Activated CD4-positive, alpha-beta T cell treated with anti-CD3 and anti-CD28 coated beads, Interleukin-2, amount 10 ng/mL, durations not matched to agents 7 days and 5 days (primary cell): ENCODE measurements at places on chromosomes 3 and 15. TPM values are rescaled to one million over a fixed set of nuclear protein-coding genes. Genes with fewer than 3 reads are reported as not detected.

DNA sequence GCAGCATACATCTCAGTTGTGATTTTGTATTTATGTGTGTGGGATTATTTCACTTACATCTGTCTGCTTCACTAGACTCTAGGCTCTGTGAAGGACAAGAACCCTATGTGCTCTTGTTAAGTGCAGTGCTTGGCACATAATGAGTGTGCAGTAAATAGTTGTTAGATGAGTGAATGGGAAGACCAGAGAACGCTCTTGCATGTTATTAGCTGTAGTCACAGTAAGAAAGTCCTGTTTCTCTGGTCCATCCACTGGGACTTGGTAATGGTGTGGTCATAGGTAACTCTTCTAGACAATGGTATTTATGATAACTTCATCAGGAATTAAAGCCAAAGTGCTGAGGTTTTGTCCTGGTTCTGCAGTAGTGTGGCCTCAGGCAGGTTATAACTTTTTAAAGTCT, 1.4 kb upstream of the AQP9 start:
- H3K4me1 ChIP-seq = no peaks in the 10 kb centered on the region
- no peaks in the 10 kb centered on the region for H3K36me3 ChIP-seq
- H3K27me3 ChIP-seq = peaks cover 17% of the 10 kb centered on the region
- no peak overlapping the region for H3K27ac ChIP-seq

DNA sequence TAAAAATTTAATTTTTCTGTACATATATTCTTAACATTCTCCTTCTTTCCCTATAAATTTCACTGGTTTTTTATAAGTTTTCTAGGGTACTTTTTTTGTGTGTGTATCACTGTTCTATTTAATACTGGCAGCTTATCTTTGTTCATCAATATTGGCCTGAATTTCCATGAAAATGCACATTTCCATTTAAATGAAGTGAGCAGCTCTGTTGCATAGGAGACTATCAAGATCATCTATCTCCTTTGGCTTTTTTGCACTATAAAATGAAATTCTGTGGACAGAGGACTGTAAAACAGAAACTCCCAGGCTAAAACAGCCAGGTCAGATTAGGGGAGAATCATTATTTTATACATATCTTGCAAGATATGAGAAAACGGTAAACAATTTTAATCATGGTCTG, 277.0 kb upstream of the ARL6 start:
- no peak overlapping the region for H3K27ac ChIP-seq
- no peak overlapping the region for H3K4me3 ChIP-seq
- no peaks in the 10 kb centered on the region for H3K4me1 ChIP-seq
- H3K36me3 ChIP-seq = no peaks in the 10 kb centered on the region
- H3K27me3 ChIP-seq = peaks cover 2% of the 10 kb centered on the region

DNA sequence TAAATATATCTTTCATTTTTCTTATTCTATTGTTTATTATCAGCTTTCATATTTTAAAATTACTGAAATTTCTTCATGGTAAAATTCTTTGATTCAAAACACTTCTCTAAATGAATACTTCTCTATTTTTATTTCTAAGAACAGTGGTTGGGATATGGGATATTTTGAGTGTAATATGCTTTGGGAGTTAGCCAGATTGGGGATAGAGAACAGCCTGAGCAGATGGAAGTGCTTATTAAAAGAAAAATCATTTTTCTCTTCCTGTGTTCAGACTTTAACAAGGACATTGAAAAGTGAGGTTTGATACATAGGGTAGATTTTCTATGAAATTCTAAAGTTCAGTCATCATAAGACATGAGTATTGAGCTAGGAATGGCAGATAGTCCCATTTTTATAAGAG, 84.8 kb downstream of the COL6A5 start:
- peaks cover 7% of the 10 kb centered on the region for H3K27me3 ChIP-seq
- no peak overlapping the region for H3K27ac ChIP-seq
- DNase-seq = no peak
- H3K4me1 ChIP-seq = no peaks in the 10 kb centered on the region
- no peaks in the 10 kb centered on the region for H3K36me3 ChIP-seq

C2CD4A gene
- total RNA-seq = not detected

HTR3E gene
- total RNA-seq = not detected

- H3K27me3 ChIP-seq = peaks cover 29% of the 10 kb centered on the region
- H3K4me3 ChIP-seq = peak overlapping the region; percentile 54
- peaks cover 78% of the 10 kb centered on the region for H3K4me1 ChIP-seq
- H3K27ac ChIP-seq = peak overlapping the region; percentile 82
- DNase-seq = peak; percentile 42
Measured at GRCh38 chr15:43514241-43515057, 3.0 kb upstream of the MAP1A start.

- H3K4me3 ChIP-seq = no peak overlapping the region
- no peak for DNase-seq
- no peak overlapping the region for H3K27ac ChIP-seq
- no peaks in the 10 kb centered on the region for H3K27me3 ChIP-seq
Measured at GRCh38 chr3:79937567-79937966, 169.8 kb upstream of the ROBO1 start.

MORC1 gene
- not detected for total RNA-seq
